ENCODE measurements at places on chromosomes 5 and 9.

GRCh38 chr9:72509635-72510034 is 11.8 kb upstream of the TMC1 start:
- no peak for DNase-seq

DNA sequence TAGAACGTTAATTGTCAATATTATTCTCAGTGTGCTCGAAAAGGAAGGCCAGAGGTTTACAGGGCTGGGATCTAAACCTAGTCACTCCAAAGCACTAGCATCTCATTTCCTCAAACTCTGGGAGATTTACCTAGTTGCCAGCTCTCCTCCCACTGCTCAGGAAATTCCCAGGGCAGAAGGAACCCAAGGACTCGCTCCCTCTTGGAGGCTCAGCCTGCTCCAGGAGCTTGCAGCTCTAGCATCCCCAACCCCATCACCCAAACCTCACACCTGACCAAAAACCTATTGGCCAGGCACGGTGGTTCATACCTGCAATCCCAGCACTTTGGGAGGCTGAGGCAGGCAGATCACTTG is 26.0 kb downstream of the SERINC5 start:
- DNase-seq = no peak

- no peak for DNase-seq
Measured at GRCh38 chr9:22808876-22809275, 362.3 kb downstream of the DMRTA1 start.

- no peak for DNase-seq
Measured at GRCh38 chr9:131397100-131397790, 3.4 kb downstream of the PRRC2B start.

- DNase-seq = no peak
Measured at GRCh38 chr9:112115970-112116753, 58.9 kb downstream of the SUSD1 start.

GRCh38 chr9:133129001-133129795 is 8.2 kb upstream of the RALGDS start:
- no peak for DNase-seq

- DNase-seq = no peak
Measured at GRCh38 chr5:159071382-159071781, 28.3 kb downstream of the EBF1 start.

GRCh38 chr5:12360218-12360617 is 456.0 kb upstream of the CTNND2 start:
- no peak for DNase-seq

GRCh38 chr5:34015120-34015822 is 7.4 kb upstream of the AMACR start:
- no peak for DNase-seq

GRCh38 chr5:54932789-54933188 is 52.6 kb downstream of the ESM1 start:
- no peak for DNase-seq

DNA sequence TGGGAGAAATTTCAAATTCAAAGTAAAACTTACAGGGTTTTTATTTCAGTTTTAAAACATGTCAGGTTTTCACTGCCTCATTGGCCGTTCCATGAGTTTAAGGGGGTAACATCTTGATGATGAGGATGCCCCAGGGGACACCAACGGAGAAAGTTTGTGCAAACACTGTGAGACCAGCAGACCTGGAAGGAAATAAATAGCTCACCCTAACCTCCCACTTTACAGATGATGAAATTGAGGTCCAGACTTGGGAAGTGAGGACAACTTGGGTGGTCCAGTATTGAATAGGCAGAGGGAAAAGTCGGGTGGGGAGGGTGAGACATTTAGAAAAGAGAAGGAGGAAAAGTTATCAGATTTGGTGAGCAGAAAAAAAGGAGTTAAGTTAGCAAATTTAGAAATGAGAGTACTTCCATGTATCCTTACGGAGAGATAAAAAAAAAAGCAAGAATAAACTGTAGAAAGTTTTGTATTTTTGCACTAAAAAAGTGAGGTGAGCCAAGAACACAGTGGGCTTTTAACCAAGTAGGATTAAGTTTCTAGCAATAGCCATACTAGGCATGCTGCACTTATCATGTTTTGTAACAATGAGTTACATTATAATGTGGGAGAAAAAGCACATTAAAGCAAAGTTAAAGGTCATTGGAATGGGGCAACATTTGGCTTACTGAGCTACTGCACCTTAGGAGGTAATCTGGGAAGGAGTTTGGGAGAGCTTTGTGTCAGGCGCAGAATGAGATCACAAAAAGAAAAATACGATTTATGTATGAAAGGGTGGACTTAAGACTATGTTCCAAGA is 125.1 kb downstream of the GAS1 start:
- DNase-seq = no peak

DNA sequence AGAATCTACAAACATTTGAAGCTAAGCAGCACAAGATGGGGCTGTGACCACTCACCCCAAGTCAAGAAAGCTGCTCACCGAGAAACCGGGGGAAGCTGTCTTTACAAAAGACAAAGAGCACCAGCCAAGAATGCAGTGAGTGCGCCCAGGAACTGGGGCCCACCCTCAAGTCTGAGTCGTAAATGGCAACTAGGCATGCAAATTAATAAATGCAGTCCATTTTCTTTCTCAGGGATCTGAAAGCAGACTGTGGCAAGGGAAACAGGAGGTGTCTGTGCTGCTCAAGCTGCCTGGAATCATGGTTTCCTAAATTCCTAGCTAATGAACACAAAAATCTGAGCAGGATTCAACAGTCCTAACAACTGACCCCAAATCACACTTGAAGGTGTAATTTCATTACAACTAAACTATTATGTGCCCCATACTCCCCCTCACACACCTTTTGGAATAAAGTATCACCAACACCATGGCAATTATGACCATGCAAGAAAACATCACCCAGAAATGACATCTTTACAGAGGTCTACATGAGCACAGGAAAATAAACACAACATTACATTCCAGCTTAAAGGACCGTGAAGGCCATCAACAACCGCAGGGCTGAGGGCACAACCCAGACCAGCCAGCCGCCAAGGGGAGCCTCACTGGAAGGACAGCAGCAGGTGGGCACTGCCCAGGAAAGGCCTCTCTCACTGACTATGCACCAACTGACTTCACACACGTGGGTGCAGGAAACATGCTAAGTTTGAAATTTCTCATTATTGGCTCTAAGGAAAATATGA is 17.6 kb downstream of the NSUN2 start:
- DNase-seq = no peak

DNA sequence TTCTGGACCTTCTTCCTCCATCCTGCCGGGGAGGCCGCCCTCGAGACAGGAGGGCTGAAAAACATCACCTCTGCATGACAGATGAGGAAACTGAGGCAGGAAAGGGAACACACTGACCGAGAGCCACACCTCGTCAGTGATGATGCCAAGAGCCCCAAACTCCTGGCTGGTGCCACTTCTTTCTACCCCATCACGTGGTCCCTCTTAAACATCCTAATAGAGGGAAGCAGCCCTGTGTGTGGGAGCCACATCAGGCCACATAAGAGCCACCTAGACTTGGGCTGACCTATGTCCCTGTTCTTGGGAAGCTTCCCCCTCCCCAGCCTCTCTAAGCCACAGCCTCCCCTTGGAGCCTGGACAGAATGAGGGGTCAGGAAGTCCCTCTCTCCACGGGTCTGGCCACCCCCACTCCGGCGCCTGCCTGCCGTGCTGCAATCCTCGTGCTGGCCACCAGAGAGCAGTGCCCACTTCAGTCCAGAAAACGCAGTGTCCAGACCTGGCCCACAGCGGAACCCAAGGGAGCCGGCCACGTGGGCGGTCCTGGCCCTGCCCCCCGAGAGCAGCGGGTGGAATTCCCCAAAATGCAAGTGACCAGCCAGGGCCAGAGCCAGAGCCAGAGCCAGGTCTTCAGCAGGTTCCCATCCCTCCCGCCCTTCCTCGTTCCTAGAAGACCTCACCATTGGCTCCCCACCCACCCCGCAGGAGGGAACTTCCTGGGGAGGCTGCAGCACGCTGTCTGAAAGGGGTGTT is 54.7 kb upstream of the SARDH start:
- peak; percentile 68 for DNase-seq

GRCh38 chr9:13291718-13292117 is 12.2 kb upstream of the MPDZ start:
- no peak for DNase-seq

DNA sequence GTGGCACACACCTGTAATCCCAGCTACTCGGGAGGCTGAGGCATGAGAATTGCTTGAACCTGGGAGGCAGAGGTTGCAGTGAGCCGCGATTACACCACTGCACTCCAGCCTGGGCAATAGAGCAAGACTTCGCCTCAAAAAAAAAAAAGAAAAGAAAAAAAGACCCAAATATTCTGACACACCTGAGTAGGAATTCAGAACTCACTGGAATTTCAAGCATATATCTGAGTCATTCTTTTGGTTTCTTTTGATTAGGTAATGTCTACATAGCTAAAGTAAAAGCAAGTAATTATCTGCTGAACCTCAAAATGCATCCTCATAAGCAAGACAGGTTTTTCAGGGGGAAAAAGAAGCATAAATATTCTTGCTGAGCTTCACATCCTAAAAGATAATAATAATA is 35.9 kb downstream of the ANKRD31 start:
- no peak for DNase-seq

GRCh38 chr5:172424111-172424490 is 30.2 kb downstream of the SH3PXD2B start:
- DNase-seq = no peak

DNA sequence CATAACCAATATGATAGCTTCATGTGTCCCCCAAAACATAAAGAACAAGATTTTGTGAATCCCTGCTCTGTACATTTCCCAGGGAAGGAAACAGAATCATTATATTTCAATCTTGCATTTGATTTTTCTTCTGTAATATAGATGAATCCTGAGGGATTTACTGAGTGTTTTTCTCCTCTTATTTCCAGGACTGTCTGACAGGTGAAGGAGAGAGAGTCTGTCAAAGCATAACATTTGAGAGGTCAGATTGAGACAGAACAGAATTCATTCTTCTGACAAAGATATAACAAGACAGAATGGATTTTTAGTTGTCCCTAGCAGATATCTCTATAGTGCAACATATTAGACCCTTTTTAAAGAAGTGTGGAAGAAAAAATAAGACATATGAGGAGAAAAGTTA is 354.5 kb upstream of the IZUMO3 start:
- no peak for DNase-seq

DNA sequence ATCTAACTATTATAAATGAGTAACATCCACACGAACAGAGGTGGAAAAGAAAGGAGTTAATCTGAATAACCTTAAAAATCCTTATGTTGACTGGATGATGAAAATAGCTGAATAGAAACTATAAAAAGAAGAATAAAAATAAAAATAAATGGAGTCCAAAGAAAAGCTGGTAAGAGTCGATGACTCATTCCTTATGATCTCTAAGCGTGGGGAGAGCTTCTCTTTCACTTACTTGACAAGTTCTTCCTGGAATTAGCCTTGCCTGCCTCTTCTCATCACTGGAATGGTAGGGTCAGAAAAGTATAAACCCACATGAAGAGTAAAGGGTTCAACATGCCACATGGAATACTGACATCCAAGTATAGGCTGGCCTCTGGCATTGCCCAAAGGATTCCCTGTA is 477.0 kb upstream of the RGMB start:
- DNase-seq = no peak

GRCh38 chr9:129336130-129336528 is 158.1 kb upstream of the IER5L start:
- no peak for DNase-seq

- no peak for DNase-seq
Measured at GRCh38 chr9:136090056-136090735, 4.9 kb downstream of the NACC2 start.

DNA sequence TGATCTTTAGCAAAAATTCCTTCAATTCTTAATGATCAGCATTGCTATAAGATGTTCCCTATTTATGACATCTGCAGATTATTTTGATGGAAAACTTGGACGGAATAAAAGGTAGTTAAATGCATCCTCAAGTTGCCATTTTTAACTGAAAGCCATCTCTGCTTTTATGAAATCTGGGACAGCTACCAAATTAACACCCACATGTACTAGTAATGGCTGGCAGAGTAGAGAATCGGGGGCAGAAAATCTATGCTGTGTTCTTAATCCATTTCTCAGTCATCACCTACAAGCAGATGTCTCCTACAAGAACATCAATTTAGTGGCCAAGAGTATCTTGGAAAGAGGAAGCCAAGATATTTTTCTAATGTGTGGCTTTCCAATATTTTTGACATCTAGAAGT is 22.1 kb upstream of the C9orf57 start:
- DNase-seq = no peak

DNA sequence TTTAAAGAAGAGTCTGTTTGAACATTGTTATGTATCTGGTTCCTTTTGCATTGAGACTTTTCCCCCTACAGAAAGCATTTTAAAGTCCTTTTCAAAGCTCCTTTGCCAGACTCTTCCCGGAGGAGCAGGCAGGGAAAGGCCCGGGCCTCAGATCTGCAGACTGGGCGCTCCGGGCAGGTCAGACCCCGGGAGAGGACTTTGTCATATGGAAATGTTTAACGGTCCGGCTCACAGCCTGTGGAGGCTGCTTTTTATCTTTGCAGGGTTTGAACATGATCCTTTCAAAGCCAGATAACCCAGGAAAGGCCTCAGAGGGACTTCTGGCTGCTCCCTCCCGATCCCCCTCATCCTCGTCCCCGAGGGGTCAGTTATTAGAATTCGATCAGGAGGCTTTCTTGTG is 82.1 kb upstream of the IRX2 start:
- DNase-seq = no peak

DNA sequence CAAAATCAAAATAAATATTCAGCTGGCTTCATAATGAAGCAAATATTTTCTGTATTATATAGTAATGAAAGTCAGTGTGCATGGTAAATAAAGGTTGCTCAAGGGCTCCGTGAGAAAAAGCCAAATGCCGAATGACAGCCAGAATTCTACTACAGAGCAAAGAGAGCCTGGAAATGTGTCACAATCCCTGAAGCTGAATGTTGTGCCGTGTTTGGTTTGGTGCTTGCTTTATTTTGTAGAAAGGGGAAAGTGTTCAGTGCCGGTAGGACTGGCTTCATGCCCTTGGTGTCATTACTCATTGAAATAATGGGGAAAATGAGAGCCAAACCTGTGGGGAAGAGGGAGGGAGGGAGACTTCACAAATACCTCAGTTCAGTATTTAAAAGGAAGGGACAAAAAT is 26.8 kb upstream of the ADAMTSL1 start:
- no peak for DNase-seq

GRCh38 chr5:149114403-149115312 is 26.6 kb upstream of the ABLIM3 start:
- peak; percentile 72 for DNase-seq

DNA sequence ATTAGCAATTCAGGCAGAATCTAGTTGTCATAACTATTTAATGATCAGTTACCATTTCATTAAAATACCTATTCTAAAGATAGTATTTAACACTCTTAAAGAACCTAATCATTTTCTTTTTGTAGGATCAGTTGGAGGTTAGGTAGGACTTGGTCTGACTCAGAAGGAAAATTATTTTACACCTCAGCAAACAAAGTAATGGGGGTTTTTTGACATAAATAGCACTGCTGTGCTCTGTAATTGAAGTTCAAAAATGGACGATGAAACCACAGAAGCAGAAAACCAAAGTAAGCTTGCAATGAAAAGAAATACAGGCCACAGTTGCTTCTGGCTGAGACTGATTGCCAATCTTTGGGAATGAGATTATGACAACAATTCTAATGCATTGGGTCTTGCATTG is 187.0 kb upstream of the TRPM3 start:
- no peak for DNase-seq
